Sigmoid colon (tissue), 7 donors: ENCODE measurements at places on chromosomes 1 and 21. TPM values are rescaled to one million over a fixed set of nuclear protein-coding genes. Genes with fewer than 3 reads are reported as not detected.

Gene STIL
- 1.4 TPM for polyA plus RNA-seq

Gene HTR6
- polyA plus RNA-seq: not detected

Gene SSX2IP
- polyA plus RNA-seq: 2.4 TPM

Gene RHD
- not detected for polyA plus RNA-seq

Gene NOS1AP
- polyA plus RNA-seq: 3.5 TPM

Gene NCMAP
- 0.51 TPM for polyA plus RNA-seq

Gene OR2L13
- polyA plus RNA-seq: 0.15 TPM

Gene EPS15
- polyA plus RNA-seq: 18.6 TPM

Gene ZNF648
- polyA plus RNA-seq: not detected

Gene LCE1B
- not detected for polyA plus RNA-seq

Gene PEAR1
- polyA plus RNA-seq: 3.8 TPM

Gene KRTAP10-5
- not detected for polyA plus RNA-seq

Gene TMEM183A
- 77.5 TPM for polyA plus RNA-seq

Gene AMY2A
- polyA plus RNA-seq: not detected

Gene SLAMF1
- polyA plus RNA-seq: not detected

Gene AADACL3
- not detected for polyA plus RNA-seq

Gene TINAGL1
- polyA plus RNA-seq: 21.0 TPM

Gene NLRP3
- 1.8 TPM for polyA plus RNA-seq

Gene DISP3
- polyA plus RNA-seq: not detected

Gene DHRS3
- 47.9 TPM for polyA plus RNA-seq

Gene SPRR2F
- not detected for polyA plus RNA-seq

Gene MRAP
- 6.5 TPM for polyA plus RNA-seq

Gene ERG
- polyA plus RNA-seq: 1.8 TPM

Gene SWT1
- 2.2 TPM for polyA plus RNA-seq
